Stimulated activated CD8-positive, alpha-beta memory T cell treated with anti-CD3 and anti-CD28 coated beads, Interleukin-7, amount 100 ng/mL, for 1 hour (primary cell): ENCODE measurements at places on chromosomes 12 and 14.

DNA sequence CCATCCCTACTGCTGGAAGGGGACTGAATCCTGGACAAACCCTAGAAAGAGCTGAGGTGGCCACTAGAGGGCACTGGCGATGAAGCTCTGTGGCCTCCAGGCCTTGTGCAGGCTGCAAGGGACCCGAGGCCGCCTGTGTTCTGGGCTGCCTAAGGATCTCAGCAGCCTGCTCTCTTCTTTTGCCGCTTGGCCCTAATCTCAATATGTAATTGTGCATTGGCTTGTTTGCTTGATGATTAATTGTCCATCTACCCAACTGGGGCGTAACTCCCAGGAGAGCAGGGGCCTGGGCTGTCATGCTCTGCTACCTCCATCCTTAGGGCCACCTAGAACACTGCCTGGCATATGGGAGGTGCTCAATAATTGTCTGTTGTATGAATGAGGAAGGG, 73.8 kb downstream of the SYNE3 start:
- peak; percentile 55 for DNase-seq

- DNase-seq: no peak
Measured at GRCh38 chr12:15688838-15689625, 100.2 kb downstream of the EPS8 start.

- DNase-seq: no peak
Measured at GRCh38 chr12:40551466-40551865, 140.8 kb upstream of the CNTN1 start.

GRCh38 chr14:75094896-75095295, 25.5 kb downstream of the ZC2HC1C start:
- no peak for DNase-seq

- no peak for DNase-seq
Measured at GRCh38 chr14:66645716-66646115, 137.8 kb downstream of the GPHN start.

DNA sequence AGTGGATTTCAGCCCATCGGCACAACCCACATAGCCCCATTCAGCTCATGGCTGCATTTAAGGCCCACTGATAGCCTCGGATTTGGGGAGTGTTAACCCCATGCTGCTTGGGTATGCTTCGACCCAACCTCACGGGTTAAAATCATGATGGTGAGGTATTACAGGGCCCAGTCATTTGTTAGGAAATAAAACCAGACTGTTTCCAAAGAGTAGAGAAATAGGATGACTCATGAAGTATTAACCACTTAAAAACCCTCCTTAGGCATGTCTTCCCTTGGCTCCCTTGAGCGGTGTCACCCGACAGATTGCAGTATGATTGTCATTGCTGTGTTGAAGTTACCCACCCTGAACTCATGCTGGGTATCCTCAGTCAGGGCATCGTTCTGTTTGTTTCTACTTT, 289.1 kb downstream of the CACNA1C start:
- DNase-seq: no peak

DNA sequence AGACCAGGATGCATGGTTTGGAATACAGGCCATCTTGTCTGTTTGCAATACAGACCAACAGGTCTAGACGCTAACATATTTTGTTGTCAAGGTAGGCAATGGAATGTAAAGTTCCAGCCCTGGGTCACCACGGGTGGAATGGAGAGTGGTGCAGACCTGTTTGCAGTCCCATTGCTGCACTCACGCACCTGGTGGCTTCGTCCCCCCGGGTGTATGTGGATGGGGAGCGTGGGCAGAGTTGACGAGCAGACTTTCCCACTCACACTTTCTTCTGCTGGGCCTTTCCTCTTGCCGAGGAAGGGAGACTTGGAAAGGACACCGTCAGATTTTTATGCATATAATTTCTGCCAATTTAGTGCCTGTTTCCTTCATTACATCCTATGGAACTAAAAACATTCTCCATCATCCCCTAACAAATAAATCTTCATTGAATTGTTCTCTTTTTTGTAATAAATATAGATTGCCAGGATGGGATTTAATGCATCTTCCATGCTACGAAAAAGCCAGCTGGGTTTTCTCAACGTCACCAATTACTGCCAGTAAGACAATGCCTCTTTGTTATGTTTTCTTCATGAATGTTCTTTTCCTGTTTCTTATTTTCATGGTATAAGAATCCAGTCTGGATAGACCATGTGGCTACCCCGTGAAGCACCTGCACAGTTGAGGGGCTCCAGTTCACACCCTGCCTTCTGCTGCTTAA, 15.2 kb downstream of the DCAF4 start:
- no peak for DNase-seq

DNA sequence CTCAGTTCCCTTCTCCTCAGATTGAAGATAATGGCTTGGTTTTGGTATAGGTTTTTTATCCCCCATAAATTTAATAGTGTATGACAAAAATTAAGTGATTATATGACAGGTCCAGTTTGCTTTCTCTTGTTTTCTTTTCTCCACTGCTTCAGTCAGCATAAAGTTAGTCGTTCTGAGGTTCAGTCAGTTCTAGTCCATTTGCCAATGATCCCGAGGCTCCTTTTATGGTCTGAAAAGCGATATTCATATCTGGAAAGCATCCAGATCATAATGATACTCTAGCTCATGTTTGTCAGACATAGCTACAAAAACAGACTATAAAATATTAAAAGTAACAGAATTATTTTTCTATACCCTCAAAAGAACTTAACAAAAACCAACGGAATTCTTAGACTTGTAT, 67.1 kb upstream of the SLC38A4 start:
- DNase-seq: no peak

GRCh38 chr12:14261861-14262260, 103.6 kb upstream of the ATF7IP start:
- no peak for DNase-seq

GRCh38 chr14:51386983-51387735, 147.1 kb downstream of the TMX1 start:
- no peak for DNase-seq

GRCh38 chr12:110916295-110916875, 4.0 kb downstream of the MYL2 start:
- DNase-seq: no peak

GRCh38 chr14:85479306-85479705, 50.6 kb upstream of the FLRT2 start:
- DNase-seq: no peak

DNA sequence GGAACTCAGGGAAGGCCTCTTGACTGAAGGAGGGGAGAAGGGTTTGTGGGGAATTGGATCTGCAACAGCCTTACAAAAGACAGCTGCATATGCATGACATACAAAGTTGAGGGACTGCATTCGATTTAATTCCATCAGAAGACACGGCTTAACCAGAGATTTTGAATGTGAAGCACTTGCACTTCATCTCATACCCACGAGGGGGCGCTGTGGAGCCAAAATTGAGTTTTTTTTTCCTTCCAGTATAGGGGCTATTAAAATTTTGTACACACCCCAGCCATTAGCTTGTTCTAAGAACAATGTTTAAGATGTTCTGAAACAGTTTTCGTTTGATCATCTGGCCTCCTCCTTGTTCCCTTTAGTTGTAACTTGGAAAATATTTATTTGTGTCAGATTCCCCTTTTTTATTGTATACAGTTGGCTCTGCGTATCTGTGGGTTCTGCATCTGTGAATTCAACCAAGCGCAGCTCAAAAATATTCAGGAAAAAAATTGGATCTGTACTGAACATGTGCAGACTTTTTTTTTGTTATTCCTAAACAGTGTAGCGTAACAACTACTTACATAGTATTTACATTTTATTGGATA, 1.6 kb downstream of the SUDS3 start:
- DNase-seq: peak; percentile 57

DNA sequence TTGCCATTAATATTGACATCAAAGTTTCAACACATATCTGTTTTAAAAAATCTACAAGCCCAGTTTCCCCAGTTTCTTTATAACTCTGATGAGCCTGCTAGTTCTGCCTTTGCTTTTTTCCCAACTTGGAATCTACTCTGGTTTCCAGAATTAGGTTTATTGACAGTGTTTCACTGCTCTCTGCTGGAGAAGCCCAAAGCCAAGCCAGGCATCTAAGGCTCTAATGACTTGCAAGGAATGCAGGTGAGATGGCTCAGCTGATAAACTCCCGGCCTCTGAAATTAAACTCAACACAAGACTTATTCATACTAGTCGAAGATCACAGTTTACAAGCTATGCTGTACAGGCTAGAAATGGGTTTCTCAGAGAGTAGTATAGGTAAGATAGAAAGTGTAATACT, 54.3 kb downstream of the HMGA2 start:
- no peak for DNase-seq

- DNase-seq: no peak
Measured at GRCh38 chr14:101855958-101856357, 94.4 kb downstream of the PPP2R5C start.

DNA sequence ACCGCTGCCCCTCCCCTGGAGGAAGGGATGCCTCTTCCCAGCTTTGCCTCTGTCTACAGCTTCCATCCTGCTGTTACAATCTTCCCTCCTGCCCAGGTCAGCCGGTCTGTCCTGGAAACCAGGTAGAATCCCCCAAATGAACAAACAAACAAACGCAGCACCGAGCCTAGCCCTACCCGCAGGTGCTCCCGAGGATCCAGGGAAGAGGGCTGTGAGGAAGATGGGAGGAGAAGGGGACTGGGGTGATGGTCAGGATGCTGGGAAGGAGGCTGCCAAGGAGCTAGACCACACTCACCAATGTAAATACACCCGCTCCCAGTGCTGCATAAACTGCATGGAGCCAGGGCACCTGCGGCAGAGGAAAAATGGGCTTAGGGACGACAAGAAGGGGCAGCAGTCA, 16.6 kb downstream of the FAIM2 start:
- DNase-seq: no peak

DNA sequence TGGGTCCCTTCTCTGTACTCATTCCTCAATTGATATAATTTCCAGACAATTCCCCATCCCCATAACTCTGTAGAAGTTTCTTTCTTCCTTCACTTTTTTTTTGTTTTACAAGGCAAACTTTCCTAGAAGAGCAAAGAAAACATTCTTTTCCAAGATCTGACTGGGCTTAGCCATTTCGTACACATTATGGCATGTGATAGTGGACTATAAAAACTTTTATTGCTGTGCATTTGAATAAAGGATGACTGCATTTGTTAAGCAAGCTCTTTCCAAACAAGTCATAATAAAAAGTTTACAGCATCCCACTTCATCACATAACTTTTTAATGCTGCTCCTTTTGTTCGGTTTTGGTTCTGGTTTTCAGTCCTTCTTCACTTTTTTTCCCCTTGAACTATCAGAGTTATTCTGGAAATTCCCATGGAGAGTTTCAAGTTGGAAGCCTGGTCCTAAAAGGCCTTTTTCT, 231.0 kb upstream of the HMGA2 start:
- DNase-seq: no peak

- DNase-seq: no peak
Measured at GRCh38 chr14:64997108-64997794, 10.6 kb downstream of the FNTB start.

- DNase-seq: no peak
Measured at GRCh38 chr12:29072631-29073030, 76.4 kb upstream of the FAR2 start.

DNA sequence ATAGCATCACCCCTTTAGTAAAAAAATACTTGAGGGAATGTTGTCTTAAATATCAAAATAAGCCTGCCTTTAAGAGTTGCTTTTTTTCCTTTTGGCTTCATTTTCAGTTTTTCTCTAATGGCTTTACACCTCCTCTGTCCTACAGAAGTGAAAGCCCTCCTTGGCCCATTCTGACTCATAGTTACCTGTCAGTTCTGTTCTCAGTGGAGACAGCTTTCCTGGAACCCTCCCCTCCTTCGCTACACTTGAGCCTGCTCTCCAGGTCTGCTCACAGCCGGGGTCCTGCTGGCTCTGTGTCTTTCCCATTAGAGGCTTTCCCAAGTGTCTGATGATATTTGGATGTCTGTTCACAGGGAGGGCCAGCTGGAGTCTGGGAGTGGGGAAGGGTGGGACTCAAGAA, 84.0 kb downstream of the PELI2 start:
- DNase-seq: no peak

- DNase-seq: no peak
Measured at GRCh38 chr12:105522166-105522825, 191.8 kb downstream of the C12orf75 start.

- DNase-seq: peak; percentile 34
Measured at GRCh38 chr14:21917699-21918436, 244.2 kb upstream of the OR4E1 start.

DNA sequence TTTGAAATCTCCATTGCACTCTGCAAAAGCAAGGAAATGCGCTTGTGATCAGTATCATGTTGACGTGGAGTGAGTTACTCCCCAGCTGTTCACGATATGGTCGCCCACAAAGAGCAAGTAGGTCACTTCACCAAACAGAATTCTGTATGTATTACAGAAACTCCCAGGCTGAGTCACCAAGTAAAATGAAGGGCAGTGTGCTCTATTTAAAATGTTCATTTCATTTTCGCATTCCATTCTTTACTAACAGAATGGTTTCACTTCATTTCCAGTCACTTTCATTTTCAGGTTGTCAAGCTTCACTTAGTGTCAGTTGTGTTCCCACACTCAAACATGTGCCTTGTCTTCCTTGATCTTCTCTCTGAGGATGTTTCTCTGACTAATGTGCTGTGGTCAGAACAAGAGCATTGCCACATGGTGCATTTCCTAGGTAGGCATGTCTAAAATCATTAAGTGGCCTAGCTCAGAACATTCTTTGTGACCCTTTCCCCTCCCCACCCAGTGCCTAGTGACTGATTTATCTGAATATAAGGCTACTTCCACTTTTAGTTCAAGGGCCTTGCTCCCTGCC, 391.2 kb downstream of the RAD51B start:
- DNase-seq: no peak

GRCh38 chr12:51621156-51621922, 30.3 kb downstream of the SCN8A start:
- no peak for DNase-seq

DNA sequence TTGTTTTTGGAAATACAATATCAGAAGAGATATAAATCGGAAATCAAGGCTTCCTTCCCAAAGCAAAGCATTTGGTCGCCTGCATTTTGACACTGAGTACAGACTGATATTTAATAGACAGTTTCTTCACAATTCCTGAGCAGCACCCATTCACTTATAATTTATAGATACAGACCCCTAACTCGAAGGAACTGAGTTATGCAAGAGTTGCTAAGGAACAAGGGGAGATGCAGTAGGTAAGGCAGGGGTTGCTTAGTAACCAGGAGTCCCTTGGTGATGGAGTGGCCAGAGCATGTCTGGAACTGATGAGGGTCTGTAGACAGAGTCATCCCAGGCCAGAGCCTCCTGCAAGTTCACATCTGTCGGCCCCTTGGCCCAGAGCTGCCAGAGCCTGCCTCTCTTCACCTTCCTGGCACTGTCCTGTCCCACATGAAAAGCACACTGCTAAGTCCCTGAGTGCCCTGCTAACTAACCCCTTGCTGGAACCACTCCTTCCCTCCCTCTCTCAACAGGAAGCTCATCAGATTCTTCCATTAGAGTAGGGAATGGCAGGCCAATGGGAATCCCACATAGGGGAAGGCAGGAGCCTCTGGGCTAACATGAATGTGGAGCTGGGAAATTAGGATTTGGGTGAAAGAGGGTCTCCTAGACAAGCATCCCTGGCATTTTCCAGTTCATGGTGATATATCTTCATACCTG, 3.6 kb upstream of the DHRS2 start:
- DNase-seq: no peak

DNA sequence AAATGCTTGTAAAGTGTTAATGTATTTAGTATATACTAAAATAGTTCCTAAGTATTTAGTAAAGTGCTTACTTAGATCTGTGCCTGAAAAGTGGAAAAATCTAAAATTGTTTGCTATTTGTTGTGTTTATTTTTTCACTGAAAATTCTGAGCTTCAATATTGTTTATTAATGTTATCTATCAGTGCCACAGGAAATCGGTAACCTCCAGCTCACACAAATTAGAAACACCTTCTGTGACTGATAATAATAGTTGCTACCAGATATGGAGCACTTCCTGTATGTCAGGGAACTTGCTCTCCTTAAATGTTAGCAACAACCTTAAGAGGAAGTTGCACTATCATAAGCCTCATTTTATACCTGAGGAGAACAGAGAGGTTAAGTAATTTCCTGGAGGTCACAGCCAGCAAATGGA, 723 bp upstream of the LRP10 start:
- no peak for DNase-seq
